Right cardiac atrium (tissue), 5 donors: ENCODE measurements at places on chromosomes 16 and 17.

DNA sequence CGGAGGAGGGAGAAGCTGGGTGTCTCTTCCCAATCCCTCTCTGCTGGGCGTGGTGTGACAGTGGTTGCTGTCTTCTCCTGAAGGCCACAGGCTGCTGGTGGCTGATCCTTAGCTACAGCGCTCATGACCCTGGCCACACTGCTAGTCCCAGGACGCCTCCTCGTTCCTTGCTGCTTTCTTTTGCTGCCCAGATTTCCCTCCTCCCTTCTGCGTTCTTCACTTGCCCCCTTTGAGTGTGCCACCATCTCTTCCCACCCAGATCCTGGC lies 90.1 kb downstream of the MRC2 start:
- no peak for DNase-seq

- peak; percentile 87 for DNase-seq
Measured at GRCh38 chr17:18246880-18247612, 11.5 kb downstream of the FLII start.

GRCh38 chr16:26649381-26650045 lies 417.2 kb upstream of the C16orf82 start:
- DNase-seq, result no peak

DNA sequence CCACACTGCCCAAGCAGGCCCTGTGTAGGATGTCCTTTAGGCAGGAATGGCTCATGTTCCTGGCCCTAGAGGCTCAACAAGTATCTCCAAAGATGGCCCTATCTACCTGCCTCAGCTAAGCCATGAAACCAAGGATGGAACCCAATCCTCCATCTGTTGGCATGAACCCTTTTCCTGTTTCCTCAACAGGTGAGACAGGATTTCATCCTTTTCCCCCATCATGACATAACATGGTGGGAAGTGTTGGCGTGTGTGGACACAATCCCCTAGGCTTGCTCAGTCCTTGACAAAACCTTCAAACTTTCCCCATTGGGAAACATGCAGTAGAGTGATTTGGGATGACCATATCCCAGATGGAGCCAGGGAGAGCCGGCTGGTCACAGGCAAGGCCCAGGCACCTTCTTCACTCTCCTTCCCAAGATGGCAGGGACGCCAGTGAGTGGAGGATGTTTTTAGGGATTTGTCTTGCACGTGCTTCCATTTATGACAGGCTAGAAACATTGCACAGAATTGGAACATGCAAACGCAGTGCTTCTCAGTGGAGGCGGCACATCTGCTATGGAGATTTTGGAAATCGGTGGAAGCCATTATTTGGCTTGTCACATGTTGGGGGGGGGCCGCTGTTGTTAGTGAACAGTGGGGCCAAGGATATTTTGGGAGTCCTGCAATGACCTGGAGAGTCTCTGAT lies 77.0 kb downstream of the MYH11 start:
- DNase-seq, result no peak

GRCh38 chr17:63675607-63676546 lies 24.0 kb downstream of the LIMD2 start:
- peak; percentile 86 for DNase-seq

DNA sequence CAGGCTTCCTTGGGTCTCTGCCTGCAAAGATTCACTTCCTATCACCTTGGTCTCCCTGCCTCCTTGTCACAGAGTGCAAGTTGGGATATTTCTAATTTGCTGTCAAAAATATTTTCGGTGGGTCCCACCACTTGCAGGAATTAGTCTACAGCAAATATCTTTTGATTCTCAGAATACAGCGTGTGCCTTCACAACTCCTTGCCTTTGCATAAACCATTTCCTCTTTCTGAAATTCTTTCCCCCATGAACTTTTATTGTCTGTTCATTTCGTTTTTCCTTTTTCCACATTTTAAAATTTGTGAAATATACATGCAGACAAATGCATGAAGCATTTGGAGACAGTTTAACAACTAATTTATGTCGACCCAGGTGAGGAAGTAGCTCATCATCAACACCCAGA lies 60.0 kb downstream of the HS3ST3B1 start:
- no peak for DNase-seq

GRCh38 chr17:38434178-38434665 lies 6.0 kb downstream of the ARHGAP23 start:
- DNase-seq, result peak; percentile 63

GRCh38 chr16:79972053-79972704 lies 371.6 kb upstream of the MAF start:
- DNase-seq, result no peak

- DNase-seq, result no peak
Measured at GRCh38 chr17:11797803-11798202, 199.5 kb downstream of the ZNF18 start.
